CD8-positive, alpha-beta memory T cell (primary cell): ENCODE measurements at places on chromosomes 11 and 22. TPM values are rescaled to one million over a fixed set of nuclear protein-coding genes. Genes with fewer than 3 reads are reported as not detected.

OR5B21 gene
- 0.42 TPM for total RNA-seq

OR56A3 gene
- not detected for total RNA-seq

APOA5 gene
- not detected for total RNA-seq

PTPRCAP gene
- 145 TPM for total RNA-seq

RNF215 gene
- total RNA-seq: 7.9 TPM

OR51V1 gene
- total RNA-seq: not detected

LRRC4C gene
- not detected for total RNA-seq

C22orf42 gene
- not detected for total RNA-seq

XKR3 gene
- total RNA-seq: not detected

BTG4 gene
- total RNA-seq: not detected

NUP98 gene
- 101 TPM for total RNA-seq

SEC14L6 gene
- total RNA-seq: not detected

APOC3 gene
- total RNA-seq: not detected

- DNase-seq: no peak
These were observed 1.6 kb upstream of the MCAM start for GRCh38 chr11:119318240-119319135.

- peak; percentile 69 for DNase-seq
These were observed 1.2 kb downstream of the DDX17 start for GRCh38 chr22:38504731-38505540.

DNA sequence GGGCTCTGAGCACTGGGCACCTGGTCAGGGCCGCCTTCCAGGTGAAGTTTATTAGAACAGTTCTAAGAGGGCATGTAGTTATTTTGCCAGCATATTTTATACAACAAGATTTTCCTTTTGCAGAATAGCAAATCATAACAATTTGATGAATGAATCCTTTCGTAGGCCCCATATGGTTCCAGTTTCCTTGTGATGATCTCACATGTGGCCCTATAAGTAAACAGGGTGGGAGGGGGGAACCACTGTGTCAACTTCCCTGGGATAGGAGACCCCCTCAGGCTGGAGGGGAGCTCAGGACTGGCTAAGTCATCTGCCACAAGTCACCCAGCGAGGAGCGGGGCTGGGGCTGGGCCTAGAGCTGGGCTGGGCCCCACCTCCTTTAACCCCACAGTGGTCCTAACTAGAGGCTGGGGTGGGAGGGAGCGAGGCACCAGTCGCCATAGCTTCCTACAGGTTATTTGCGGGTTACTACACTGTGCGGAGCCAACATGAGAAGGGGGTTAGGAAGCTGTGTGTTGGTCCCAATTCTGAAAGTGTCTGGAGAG is 4.2 kb downstream of the FBLN1 start:
- no peak for DNase-seq

GRCh38 chr11:13480198-13480597 is 15.6 kb downstream of the PTH start:
- DNase-seq: no peak

DNA sequence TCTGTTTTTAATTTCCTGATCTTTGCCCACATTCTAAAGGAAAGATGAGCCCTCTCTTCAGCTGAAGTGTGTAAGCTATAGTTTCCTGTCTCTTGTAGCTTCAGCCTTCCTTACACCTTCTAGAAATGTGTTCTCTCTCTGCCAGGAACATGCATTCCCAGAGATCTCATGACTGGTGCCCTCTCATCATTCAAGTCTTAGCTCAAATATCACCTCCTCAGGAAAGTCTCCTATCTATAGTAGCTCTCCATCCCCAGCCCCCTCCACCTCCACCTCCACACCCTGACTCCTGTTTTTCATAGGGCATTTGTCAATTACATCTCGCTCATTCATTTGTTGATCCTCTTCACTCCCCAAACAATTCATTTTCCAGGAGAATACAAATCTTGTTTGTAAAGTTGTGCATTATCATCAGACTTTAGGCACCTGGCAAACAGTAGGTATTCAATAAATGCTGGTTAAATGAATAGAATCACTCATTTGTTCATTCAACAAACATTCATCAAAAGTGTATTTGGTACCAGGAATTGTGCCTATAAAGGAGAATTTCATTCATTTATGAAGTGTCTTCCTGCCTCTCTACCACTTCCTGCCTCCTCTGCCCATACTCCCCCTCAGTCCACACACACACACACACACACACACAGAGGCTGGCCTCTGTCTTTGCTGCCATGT is 160.3 kb downstream of the BBOX1 start:
- DNase-seq: no peak

- no peak for DNase-seq
These were observed 79.4 kb upstream of the ARHGAP20 start for GRCh38 chr11:110791621-110792020.

DNA sequence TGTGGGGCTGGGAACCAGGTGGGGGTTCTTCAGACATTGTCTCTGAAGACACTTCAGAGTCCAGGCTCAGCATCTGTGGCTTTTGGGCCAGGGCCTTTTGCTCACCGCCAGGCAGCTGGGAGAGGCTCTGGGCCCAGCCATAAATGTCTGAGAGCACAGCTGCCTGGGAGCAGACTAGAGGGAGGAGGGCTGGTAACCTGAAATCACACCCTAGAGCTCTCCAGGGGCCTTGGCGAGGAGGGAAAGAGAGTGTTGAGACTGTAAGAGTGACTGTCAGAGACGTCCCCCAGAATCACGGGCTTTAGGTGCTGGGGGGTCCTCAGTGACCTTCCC is 4.1 kb downstream of the TRABD start:
- no peak for DNase-seq

- no peak for DNase-seq
These were observed 27.9 kb downstream of the GNAZ start for GRCh38 chr22:23098230-23098705.

GRCh38 chr11:19026862-19027261 is 33.7 kb downstream of the MRGPRX2 start:
- DNase-seq: no peak

DNA sequence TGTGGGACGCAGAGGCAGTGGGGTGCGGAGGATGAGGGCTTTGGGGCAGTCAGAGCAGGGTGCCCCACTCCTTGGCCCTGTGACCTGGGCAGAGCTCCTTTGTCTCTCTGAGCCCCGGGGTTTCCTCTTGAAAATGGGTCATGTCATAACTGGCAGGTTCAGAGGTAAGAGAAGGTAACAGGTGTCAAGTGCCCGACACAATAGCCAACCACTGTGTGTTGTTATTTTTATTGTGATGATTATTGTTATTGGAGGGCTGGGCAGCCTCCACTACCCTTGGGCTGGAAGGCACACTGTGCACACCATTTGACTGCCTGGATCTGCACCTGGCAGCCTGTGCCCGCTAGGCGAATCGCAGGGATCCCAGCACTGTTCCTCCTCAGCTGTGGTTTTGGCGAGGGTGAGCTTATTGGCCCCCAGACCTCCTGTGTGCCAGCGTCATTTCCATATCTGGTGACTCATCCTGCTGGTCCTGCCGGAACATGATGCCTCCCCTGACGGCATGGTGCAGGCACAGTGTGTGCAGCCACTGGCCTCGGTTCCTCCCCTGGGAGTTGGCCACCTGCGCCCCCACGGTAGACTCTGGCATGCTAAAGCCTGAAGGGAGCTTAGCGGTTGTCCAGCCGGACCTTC is 15.4 kb upstream of the SOX10 start:
- DNase-seq: no peak

DNA sequence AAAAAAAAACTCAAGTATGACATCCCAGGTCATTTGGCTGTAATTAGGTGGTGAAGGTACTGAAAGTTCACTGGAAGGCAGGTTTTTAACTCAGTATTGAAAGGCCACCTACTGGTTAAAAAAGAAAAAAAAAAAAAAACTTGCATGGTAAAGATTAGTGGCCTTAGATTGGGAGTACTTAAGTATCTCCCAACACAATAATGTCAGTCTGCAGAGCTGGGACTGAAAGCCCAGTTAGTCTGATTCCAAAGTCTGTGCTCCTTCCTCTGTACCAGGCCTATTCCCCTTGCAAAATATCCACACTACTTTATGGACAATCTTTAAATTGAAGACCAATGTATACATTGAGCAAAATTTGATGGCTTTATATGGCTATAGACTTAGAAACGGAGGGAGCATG is 85.5 kb downstream of the NOX4 start:
- DNase-seq: no peak

DNA sequence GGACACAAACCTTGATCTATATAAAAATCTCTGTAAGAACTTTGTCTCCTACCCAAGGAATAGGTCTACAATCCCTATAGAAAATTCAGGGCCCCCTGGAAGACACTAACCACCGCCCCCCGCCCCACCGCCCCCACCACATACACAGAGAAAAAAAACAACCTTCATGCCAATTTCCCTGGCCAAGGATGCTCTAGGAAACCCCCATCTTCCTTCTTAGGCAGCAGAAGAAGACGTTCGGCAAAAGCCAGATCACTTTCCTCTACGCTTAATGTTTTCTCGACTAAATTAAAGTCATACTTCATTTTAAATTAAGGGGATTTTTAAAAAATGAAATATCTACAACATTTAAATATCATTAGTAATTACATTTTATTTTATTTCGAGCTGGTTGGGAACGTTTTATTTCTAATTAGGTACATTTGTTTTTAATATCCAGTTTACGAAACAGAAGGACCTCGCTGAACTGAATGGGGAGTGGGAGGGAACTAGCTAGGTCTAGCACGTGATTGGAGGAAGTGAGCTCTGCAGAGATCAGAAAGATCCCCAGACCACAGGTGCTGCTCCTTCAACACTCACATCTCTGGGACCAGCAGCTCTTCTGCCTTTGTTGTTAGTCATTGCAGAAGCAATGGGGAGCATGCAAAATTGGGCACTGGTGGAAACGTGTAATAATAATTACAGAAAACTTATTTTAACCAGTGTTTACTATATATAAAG is 472.3 kb downstream of the MN1 start:
- no peak for DNase-seq

- peak; percentile 66 for DNase-seq
These were observed 49.0 kb upstream of the BIRC3 start for GRCh38 chr11:102268083-102268984.

DNA sequence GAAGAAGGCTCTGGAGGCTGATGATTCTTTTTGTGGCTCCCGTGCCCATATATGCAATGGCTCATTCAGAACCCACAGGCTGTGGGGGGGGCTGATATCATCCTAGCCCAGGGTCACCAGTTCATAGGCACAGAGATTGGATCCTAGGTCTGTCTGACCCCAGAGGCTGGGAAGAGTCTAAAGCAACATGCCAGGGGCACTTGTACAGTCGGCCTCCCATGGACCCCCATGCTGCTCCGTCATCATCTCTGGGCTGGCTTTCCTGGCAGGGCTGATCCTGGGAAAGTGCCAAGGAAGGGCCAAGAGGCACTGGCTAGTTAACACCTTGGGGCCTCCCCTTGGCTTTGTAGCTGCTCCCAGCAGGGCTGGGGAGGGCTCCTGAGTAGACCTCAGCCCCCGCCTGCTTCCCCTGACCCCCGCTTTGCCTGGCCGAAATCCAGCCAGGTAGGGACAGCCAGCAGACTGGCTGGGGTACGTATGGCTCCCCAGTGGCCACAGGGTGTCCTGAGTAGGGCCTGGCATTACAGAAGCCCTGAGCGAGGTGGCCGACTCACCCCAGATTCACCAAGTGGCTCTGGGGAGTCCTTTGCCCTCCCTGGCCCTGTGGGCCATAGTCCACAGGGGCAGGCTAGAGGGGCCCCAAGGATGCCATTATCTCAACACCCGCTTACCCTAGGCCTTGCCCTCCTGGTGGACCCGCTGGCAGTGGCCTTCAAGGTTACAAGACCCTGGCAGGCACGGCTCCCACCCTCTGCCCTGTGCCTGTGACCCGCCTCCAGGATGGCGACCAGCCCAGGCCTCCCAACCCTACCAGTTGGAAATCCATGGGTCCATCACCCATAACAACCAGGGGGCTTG is 22.5 kb downstream of the FADS3 start:
- no peak for DNase-seq

DNA sequence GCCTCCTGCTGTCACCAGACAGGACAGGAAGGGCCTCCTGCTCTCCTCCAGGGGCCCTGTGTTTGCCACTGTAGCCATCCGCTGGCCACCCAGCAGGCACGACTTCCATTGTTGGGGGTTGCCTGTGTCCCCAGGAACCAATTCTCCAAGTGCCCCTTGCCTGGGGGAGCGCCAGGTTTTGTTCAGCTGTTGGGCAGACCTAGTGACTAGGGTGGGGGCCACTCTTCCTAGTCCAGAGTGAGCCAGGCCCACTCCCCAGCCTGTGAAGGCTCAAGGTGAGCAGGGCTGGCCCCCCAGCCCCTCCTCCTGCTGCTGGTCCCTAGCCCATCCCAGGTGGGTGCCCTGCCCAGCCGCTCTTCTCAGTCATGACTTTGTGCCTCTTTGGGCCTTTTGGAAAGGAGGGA is 30.9 kb downstream of the OSBPL5 start:
- DNase-seq: no peak

- no peak for DNase-seq
These were observed 1.7 kb downstream of the USP35 start for GRCh38 chr11:78190374-78190773.

GRCh38 chr11:95346265-95346664 is 115.3 kb upstream of the SESN3 start:
- DNase-seq: no peak

DNA sequence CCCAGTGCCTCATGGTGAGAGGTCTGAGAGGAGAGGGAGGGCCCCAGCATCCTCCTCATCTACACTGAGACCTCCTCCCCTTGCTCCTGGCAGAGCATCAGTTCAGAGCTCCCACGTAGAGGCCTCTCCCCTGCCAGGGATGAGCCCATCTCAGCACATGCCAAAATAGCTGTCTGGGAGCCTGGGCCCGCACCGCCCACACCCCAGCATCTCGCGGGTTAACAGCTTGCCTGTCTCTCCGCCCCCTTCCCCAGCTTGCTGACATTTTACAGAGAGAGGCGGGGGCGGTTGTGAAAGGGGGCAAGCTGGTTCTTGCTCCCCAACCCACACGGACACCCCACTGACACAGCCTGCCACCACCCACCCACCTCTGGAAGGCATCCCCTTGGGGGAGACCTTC is 6.4 kb downstream of the DGKZ start:
- DNase-seq: no peak

DNA sequence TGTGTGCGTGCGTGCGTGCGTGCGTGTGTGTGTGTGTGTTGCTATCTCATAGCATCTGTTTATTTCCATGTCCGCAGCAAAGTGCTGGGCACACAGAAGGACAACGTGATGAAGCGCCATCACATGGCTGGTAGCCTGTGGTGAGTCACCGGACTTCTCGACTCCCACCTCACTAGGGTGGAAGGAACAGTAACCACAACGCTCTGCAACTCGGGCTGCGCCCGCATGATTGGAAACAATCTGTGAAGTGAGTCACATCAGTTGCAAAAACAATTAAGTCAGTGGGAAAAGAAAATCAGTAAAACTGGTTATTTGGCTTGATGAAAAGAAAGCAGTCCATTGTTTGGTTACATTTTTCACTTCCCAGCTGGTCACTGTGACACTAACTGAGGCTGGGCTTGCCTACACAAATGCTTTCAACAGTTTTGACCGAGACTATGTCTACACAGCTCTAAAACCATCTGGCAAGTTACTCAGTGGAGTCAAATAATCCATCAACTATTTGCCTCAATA is 437.3 kb upstream of the CADM1 start:
- DNase-seq: no peak

DNA sequence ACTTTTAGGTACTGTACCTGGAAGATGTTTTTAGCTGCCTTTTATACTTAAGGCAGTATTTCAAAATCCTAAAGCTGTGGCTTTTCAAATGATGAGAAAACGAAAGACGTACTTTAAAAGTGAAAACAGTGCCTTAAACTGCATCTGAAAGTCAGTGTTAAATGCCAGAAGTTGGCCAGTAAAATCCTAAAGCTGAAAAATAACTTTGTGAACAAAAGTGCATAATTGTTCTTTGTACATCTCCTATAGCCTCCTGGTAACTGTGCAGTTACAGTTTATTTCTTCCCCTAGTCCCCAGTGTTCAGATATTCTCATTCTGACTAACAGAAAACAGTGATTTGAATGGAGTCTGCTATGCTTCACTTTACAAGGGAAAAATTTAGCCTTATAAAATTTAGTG is 6.8 kb downstream of the EED start:
- no peak for DNase-seq
